ENCODE measurements at places on chromosomes 7 and 10.
A peak's percentile ranks its signal among the peaks of the same experiment; 100 is the strongest.

GRCh38 chr7:101216860-101217387 lies 457 bp downstream of the PLOD3 start:
- peak; percentile 22 for DNase-seq

DNA sequence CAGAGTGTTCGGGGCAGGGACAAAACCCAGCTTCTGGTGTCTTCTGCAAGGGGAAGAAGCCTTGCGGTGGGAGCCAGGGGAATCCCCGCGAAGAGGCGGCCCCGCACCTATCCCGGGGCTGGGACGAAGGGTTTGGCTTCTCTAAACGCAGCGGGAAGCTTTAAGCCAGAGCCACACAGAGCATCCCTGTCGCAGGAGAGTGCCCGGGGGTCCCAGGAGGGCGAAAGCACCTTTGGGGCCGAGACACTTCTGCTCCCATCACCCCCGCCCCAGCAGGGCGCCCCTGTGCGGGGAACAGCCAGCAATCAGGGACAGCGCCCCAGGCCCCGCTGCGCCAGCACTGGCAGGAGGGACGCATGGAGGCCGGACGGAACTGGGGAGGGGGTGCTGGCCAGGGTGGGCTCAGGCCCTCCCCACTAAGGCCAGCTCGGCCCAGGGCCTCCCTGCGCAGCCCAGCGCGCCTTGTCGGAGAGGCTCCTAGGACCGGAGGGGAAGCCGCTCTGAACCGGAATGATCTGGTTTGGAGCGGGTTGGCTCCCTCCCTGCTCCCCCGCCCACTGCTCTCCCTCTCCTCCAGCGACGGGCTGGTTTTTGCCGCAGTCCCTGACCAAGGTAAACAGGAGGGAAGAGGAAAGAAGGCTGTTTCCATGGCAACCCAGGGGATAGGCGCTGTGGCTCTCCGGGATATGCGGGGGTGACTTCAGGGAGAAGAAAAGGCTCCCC lies 63.9 kb downstream of the TMEM209 start:
- DNase-seq = no peak

DNA sequence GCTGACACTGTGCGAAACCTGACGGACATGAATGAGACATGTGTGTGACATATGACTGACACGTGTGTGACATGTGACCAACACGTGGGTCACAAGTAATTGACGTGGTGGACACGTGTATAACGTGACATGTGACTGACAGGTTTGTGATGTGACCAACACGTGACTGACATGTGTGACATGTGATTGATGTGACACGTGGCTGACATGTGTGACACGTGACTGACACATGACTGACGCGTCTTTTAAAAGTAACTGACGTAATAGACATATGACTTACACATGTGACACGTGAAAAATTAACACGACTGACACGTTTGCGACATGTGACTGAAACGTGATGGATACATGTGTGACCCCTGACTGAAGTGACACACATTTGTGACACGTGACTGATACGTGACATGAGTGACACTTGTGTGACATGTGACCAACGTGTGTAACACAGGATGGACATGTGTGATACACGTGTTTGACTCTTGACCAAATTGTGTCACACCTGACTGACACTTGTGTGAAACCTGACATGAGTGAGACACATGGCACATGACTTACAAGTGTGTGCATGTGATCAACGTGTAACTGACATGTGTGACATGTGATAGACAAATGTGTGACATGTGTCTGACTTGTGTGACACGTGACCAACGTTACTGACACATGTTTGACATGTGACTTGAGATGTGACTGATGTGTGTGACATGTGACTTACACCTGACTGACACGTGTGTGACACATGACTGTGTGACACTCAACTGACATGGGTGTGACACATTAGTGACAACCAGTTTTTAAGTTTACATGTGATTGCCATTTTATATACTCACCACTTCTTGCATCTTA lies 56.9 kb downstream of the ZNF92 start:
- no peak for DNase-seq

GRCh38 chr10:124063750-124064603 lies 29.4 kb downstream of the CHST15 start:
- DNase-seq = no peak

GRCh38 chr7:44398953-44399574 lies 73.7 kb upstream of the CAMK2B start:
- DNase-seq = peak; percentile 32

GRCh38 chr10:66827353-66827752 lies 98.5 kb upstream of the LRRTM3 start:
- no peak for DNase-seq

GRCh38 chr7:88315522-88315921 lies 8.8 kb upstream of the STEAP4 start:
- DNase-seq = no peak

GRCh38 chr10:126670895-126671261 lies 385 bp upstream of the C10orf90 start:
- DNase-seq = no peak

GRCh38 chr7:153475239-153475638 lies 577.0 kb upstream of the DPP6 start:
- no peak for DNase-seq

DNA sequence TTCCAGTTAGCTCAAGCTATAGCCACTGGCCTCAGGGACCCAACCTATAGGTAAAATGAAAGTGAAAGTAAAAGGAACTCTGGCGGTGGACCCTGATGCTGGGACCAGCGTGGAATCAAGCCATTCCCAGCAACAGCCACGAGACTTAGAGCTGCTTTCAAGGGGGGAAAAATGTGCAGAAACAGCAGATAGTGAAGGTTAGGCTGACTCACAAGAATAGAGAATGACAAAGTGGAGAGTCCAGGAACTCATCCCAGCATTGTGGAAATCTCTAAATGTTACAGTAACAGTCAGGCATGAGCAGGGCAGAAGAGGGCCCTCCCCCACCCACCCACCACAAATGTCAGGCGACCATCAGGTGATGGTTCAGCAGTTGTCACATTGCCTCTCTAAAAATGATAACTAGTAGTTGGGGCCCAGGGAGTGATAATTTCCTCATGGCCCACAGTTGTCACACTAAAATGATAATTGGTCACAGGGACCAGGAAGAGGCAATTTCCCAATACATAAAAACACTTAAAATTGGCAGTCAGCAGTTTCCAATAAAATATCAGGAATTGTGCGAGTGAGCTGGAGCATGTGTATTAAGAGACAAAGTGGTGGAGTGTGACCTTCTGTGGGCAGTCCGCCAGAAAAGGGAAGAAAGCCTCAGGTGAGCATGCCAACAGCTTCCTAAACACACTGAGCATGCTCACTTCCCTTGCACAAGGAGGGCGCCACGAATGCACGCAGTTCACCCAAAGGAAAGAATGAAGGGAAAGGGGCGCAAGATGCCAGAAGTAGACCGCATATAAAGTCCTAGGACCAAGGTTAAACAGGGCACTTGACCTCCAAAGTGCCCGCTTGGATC lies 129.8 kb upstream of the PPP1R3A start:
- DNase-seq = no peak

GRCh38 chr7:103857435-103857834 lies 132.0 kb downstream of the RELN start:
- DNase-seq = peak; percentile 99

DNA sequence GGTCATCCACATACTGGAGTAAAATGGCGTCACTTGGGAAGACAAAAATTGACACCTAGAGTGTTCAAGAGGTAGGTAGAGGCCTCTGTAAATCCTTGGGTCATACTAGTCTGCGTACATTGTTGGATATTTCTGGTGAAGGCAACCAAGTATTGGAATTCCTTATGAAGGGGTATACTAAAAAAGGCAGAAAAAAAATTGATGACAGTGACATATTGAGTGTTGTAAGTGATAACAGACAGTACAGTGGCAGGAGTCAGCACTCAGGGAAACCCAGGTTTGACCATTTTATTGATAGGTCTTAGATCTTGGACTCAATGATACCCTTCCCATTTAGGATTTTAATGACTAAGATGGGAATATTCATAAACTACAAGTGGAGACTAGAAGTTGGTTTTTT lies 359.1 kb upstream of the VSTM2A start:
- DNase-seq = no peak

DNA sequence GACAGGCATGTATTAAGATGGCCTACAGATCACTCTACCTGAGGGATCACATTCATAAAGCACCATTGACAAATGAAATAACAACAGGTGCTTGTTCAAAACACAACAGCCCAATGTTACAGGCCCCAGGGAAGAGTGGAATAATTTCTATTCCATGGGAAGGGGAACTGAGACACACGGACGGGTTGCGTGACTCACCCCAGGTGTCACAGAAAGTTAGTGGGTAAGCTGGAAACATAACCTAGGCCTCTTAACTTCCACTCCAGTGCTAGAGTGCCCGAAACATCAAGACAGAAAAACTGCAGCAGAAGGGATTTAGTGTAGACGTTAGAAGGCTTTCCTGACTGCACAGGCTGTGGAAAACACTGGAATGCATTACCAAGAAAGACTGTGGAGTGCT lies 48.3 kb downstream of the SLC37A3 start:
- DNase-seq = no peak

DNA sequence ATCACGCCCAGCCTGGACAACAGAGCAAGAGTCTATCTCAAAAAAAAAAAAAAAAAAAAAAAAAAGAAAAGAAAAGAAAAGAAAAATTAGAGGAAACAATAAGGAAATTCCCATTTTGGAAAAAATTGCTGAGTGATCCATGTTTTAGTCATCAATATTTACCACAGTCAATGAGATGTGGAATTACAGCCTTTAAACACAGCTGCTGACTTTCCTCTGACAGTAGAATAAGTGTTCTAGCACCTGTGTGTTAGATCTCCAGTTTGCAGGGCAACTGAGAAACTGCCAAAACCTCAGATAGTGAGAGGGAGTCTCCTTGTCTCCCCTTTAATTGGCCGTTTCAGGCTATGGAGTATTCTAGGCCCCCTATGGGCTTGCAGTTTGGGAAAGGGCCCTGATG lies 520.1 kb downstream of the KCNMA1 start:
- no peak for DNase-seq

GRCh38 chr7:70935854-70936253 lies 196.1 kb upstream of the GALNT17 start:
- DNase-seq = no peak

DNA sequence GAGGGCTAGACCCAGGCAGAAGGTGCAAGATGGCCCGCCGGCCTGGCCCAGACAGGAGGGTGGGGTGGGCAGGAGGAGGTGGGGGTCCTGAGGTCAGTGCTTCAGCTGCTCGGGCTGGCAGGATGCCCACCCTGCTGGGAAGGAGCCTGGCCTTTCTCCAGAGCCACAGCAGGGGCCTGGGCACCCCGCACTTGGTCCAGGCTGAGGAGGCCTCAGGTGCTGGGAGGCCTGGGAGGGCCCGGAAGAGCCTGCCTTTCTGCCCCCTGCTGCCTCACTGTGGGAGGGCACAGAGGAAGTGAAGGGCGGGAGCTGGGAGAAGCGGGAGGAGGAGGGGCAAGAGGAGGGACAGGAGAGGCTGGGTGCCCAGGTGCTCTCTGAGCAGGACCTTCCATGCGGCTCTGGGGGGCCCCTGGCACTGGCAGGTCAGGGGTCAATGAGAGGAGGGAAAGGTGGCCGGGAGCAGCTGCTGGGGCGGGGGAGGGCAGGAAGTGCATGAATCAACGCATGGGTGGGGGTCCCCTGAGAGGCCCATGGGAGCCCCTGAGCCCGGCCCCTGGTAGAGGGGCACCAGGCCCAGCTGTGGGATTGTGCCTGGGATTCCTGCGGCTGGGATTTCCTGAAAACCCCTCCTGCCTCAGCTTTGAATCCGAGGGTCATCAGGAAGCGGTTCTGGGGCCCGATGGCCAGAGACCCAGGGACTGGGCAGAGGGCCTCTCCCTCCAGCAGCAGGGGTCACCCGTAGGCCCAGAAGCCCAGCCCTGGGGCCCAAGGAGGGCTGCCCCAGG lies 49.9 kb downstream of the PWWP2B start:
- peak; percentile 82 for DNase-seq

- peak; percentile 58 for DNase-seq
Measured at GRCh38 chr10:21318540-21319167, 206.8 kb downstream of the SKIDA1 start.

DNA sequence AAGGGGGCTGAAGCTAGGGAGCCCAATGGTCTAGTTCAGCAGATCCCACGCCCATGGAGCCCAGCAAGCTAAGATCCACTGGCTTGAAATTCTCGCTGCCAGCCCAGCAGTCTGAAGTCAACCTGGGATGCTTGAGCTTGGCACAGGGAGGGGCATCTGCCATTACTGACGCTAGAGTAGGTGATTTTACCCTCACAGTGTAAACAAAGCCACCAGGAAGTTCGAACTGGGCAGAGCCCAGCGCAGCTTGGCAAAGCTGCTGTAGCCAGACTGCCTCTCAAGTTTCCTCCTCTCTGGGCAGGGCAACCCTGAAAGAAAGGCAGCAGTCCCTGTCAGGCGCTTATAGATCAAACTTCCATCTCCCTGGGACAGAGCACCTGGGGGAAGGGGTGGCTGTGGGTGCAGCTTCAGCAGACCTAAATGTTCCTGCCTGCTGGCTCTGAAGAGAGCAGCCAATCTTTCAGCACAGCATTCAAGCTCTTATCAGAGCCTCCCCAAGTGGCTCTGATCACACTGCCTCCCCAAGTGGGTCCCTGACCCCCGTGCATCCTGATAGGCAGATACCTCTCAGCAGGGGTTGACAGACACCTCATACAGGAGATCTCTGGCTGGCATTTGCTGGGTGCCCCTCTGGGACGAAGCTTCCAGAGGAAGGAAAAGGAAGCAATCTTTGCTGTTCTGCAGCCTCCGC lies 167.8 kb downstream of the CCDC71L start:
- no peak for DNase-seq

DNA sequence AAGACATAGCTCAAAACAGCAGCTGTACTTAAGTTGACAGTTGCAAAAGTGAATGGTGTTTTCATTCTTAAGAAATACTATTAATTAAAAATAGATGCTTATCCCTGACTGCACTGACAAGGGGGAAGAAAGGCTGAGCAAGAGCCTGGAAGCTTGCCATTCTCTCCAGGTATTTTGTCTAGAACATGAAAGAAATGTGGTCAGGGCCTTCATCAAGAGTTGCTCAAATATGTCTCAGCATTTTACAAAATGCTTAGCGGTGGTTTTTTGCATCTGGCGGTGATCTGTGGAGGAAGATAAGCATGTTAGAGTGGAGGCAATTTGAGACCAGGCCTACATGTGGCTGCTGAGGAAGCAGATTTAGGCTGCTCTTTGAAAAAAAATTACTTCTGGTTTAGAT lies 46.4 kb upstream of the CC2D2B start:
- DNase-seq = no peak

GRCh38 chr7:123231021-123232000 lies 31.5 kb upstream of the SLC13A1 start:
- no peak for DNase-seq

GRCh38 chr10:29346296-29347001 lies 57.6 kb downstream of the LYZL1 start:
- DNase-seq = no peak

GRCh38 chr10:4083509-4084003 lies 298.5 kb upstream of the KLF6 start:
- no peak for DNase-seq

DNA sequence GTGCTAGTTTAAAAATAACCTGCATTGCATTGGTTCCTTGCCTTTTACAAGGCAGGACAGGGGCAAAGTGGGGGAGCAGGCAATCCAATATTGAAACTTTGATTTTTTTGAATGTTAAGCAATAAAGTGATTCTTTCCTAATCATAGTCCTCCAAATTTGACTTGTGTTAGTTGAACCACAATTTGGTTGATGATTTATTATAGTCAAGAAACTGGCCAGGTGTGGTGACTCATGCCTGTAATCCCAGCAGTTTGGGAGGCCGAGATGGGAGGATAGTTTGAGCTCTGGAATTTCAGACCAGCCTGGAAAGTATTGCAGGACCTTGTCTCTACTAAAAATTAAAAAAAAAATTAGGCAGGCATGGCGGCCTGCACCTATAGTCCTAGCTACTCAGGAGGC lies 27.9 kb upstream of the ABLIM1 start:
- DNase-seq = no peak

- DNase-seq = peak; percentile 43
Measured at GRCh38 chr10:34988397-34989067, 101.6 kb downstream of the CUL2 start.

GRCh38 chr7:118158766-118159165 lies 25.2 kb upstream of the LSM8 start:
- peak; percentile 12 for DNase-seq
